ENCODE measurements at places on chromosomes 1 and 21.
A peak's percentile ranks its signal among the peaks of the same experiment; 100 is the strongest.

- DNase-seq, result no peak
Measured at GRCh38 chr1:184291701-184292100, 95.1 kb upstream of the C1orf21 start.

- DNase-seq, result peak; percentile 12
Measured at GRCh38 chr1:1135339-1136136, 19.6 kb upstream of the C1orf159 start.

GRCh38 chr21:45279446-45280177 is 8.1 kb downstream of the POFUT2 start:
- DNase-seq, result no peak

DNA sequence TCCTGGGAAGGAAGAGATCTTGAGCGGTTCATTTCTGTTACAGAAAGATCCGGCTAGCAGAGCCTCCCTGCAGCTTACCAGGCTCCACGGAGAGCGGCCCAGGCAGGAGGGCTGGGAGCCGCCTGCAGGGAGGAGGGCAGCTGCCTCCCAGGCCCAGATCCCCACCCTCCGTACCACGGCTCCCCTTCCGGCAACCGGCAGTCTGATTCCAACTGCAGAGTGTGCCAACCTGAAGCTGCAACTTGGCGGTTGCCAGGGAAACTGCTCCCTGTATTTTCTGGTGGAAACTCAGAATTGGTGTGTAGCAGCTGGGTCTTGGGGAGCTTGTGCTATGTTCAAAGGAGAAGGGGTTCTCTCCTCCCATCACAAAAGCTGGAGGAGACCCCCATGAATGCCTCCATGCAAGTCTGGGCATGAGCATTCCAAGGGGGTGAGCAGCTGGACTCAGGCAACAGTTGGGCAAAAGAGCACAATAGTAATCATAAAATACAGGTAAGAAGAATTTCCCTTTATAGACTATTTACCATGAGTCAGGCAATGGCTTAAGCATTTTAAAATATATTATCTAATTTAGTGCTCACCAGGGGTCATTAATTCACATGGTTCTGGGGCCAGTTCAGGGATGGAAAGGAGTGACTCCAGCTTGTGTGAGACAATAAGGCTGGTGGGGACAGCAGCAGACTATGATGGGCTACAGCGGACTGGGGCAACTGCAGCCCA is 46.1 kb upstream of the KAZN start:
- no peak for DNase-seq

DNA sequence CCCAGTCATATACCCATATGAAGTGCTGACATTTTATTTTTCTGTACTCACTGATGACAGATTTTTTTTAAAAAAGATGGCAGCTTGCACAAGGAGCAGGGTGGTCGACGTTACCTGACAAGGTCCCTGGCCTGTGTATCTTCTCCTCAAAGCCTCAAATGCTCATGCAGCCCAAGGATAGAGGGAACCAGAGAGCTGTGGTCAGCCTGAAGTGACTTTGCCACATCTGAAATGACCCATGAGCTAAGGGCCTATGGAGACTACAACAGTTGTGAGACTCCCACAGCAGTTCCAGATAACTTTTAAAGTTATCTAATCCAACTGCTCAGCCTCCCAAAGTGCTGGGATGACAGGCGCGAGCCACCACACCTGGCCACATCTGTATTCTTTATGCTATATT is 131.1 kb downstream of the GLUL start:
- no peak for DNase-seq

- no peak for DNase-seq
Measured at GRCh38 chr1:117210831-117211261, at the start of gene VTCN1. Gene VTCN1 (minus strand): TSS chr1:117210927. CDS start chr1:117210855, 72 bp downstream.

- no peak for DNase-seq
Measured at GRCh38 chr1:53280496-53280895, 42.2 kb upstream of the MAGOH start.

Data from AG09319 (cell line).